NCI-H226 (cell line): ENCODE measurements at places on chromosomes 1 and 21.

DNA sequence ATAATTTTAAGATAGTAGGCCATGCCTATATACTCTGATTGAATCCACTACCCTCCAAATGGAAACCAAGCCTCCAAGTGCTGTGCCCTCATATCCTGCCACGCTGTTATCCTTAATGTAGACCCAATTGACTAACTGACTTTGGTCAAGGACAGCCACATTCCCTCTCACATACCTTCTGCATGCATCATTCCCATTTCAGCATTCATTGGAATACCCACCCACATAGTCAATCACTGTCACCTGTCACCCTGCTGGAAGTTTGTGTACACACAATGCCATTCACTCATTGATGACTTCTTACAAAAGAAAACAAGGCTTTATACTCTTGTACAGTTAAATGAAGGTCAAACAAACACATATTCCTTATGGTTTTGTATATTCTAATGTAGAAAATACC is 221.1 kb upstream of the PBX1 start:
- DNase-seq: no peak

GRCh38 chr1:194004146-194004545 is 817.7 kb upstream of the B3GALT2 start:
- DNase-seq: no peak

- no peak for DNase-seq
Measured at GRCh38 chr1:116426401-116426800, 53.4 kb downstream of the ATP1A1 start.

DNA sequence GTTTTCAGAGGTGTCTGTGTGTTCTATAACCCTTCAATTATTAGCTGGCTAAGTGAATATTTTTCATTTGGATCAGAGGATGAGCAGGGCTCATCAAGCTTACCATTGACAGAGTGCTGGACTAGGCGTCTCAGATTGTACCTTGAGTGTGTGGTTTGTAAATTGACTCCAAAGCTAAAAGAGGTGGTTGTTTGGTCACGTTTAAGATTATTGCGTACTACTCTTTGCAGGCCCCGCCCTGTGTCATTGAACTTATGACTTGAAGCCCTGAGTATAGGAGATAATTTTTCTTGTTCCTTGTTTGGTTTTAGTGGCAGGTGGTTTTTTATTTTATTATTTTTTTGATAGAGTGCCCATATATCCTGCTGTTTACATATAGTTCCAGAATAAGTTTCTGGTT is 17.7 kb downstream of the MRPS6 start:
- no peak for DNase-seq

GRCh38 chr21:31161157-31161556 is 122.9 kb upstream of the KRTAP19-8 start:
- DNase-seq: no peak

GRCh38 chr1:95004013-95004412 is 68.7 kb downstream of the ALG14 start:
- no peak for DNase-seq

GRCh38 chr1:47689894-47690293 is 252.1 kb downstream of the FOXD2 start:
- no peak for DNase-seq

- no peak for DNase-seq
Measured at GRCh38 chr1:205232945-205233397, 5.2 kb downstream of the TMCC2 start.

DNA sequence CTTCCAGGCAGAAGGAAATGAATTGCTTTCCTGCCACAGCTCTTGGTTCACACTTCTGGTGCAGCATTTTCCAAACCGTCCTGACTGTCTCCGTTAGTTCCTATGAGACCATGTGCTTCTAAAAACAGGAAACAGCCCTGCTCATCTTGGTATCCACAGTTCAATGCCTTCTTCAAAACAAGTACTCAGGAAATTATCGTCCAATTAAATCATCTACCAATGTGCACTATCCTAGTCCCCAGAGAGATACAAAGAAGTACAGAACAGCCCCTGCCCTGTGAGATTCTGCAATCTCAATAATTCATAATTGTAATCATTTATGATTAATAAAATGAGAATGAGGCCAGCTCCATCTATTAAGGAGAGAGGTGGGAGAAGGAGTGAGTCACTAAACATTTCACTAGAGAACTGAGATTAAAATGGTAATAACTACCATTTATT is 11.2 kb downstream of the CLEC20A start:
- peak; percentile 28 for DNase-seq
